Activated effector memory CD4-positive, alpha-beta T cell treated with anti-CD3 and anti-CD28 coated beads, Interleukin-2, amount 50 U/mL, for 16 hours (primary cell): ENCODE measurements at places on chromosomes 12 and 14.
A peak's percentile ranks its signal among the peaks of the same experiment; 100 is the strongest.

DNA sequence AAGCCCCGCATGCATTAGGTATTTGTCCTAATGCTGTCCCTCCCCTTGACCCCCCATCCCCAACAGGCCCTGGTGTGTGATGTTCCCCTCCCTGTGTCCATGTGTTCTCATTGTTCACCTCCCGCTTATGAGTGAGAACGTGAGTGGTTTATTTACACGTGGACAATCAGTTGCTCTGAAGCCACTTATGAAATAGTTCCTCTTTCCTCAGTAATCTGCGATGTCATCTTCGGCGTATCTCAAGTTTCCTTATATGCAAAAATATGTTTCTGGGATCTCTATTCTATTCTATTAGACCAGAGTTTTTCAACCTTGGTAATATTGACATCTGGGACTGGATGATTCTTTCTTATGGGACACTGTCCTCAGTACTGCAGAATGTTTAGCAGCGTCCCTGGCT lies 56.0 kb upstream of the DCD start:
- DNase-seq: no peak

- DNase-seq: no peak
Measured at GRCh38 chr14:52741865-52742264, 11.9 kb downstream of the STYX start.

GRCh38 chr12:111428728-111429175 lies 23.0 kb downstream of the SH2B3 start:
- DNase-seq: peak; percentile 80

DNA sequence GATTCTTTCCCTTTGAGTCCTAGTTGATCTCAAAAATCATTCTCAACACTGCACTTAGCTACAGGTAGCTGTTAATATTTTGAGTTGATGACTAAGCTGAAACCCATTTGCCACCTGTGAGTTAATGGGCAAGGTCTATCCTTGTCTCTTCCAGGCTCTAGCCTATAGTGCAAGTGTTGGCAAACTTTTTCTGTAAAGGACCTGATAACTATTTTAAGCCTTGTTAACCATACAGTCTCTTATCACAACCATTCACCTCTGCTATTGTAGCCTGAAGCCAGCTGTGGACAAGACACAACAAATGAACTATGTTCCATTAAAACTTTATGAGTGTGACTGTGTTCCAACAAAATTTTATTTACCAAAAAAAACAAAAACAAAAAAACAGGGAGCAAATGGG lies 19.4 kb downstream of the RAP1B start:
- DNase-seq: no peak

DNA sequence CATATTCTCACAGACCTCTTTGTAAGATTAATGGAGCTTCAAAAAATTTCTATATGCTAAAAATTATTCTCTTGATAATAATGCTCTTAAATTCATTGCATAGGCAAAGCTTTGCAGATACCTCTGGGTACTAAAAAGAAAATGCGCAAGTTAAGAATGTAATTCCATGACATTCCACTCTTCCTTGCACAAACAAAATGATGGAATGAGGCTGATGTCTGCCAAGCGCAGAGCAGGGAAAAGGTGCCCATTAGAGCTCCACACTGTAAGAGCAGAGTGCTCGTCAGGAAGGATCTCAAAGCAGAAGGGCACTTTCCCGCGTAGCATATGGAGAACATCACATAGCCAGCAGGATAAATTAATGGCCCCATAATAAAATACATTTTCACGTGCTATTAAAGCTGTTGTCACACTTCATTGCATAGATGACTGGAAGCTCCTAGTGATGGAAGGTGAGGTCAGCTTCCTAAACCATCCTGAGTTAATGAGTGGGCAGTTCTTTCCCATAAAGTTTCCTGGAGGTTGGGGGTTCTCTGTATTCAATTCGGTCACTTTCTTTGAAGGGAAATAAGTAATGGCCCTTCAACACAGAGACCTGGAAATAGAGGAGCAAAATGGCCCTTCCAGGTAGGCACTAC lies 1058.9 kb downstream of the GALC start:
- no peak for DNase-seq
